ENCODE measurements at places on chromosomes 3 and 15. TPM values are rescaled to one million over a fixed set of nuclear protein-coding genes. Genes with fewer than 3 reads are reported as not detected.

Gene CLSTN2
- 0.29 TPM for total RNA-seq

Gene PFN2
- 347 TPM for total RNA-seq

Gene CCRL2
- total RNA-seq = 0.29 TPM

Gene CALML4
- 3.6 TPM for total RNA-seq

Gene LMCD1
- 41.8 TPM for total RNA-seq

Gene BCL6
- 28.9 TPM for total RNA-seq

Data from smooth muscle cell of trachea (primary cell).